M059J (cell line): ENCODE measurements at places on chromosomes 12 and 14. TPM values are rescaled to one million over a fixed set of nuclear protein-coding genes. Genes with fewer than 3 reads are reported as not detected.
A peak's percentile ranks its signal among the peaks of the same experiment; 100 is the strongest.

DNA sequence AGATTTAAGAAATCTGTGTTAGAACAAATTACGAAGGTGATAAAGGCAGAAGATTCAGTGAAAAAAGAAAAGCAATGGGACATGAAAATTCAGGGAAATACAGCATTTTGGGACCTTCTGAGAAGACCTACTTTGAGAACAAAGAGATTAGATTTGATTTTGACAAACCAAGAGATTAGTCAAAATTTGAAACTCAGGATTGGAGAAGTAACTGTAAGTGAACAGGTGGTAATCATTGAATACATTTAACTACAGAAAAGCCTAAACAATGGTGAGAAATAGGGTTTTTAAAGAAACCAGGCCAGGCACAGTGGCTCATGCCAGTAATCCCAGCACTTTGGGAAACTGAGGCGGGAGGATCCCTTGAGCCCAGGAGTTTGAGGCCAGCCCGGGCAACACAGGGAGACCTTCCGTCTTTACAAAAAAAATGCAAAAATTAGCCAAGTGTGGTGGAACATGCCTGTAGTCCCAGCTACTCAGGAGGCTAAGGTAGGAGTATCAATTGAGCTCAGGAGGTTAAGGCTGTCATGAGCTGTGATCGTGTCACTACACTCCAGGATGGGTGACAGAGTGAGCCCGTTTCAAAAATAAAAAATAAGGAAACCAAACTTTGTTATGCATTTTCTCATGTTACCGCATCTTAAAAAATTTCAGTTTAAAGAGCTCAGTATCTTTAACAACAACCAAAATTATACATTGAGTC lies 8.9 kb upstream of the SAV1 start:
- no peak for DNase-seq

DNA sequence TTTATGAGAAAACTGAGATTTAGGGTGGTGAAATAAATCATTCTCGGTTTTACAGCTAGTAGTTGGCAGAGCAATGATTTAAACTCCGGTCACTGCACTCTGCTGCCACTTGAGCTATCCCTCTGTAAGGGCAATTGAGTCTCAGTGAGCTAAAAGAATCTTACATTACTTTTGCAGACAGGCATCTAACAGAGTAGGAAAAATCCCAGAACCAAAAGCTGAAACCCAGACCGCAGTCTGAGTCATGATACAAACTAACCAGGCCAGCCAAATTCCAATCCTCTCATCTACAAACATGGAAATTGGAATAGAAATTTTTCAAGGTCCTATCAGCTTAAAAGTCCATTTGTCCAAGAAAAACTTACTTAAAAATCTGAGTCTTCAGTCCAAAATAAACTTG lies 73.7 kb downstream of the ANKS1B start:
- DNase-seq, result peak; percentile 96

Gene SCN8A
- 2.7 and 6.4 TPM in 2 replicates for total RNA-seq

- no peak for DNase-seq
Observed at GRCh38 chr12:32536000-32536345, 136.6 kb downstream of the FGD4 start.

- no peak for DNase-seq
Observed at GRCh38 chr14:86013641-86014040, 483.7 kb downstream of the FLRT2 start.

DNA sequence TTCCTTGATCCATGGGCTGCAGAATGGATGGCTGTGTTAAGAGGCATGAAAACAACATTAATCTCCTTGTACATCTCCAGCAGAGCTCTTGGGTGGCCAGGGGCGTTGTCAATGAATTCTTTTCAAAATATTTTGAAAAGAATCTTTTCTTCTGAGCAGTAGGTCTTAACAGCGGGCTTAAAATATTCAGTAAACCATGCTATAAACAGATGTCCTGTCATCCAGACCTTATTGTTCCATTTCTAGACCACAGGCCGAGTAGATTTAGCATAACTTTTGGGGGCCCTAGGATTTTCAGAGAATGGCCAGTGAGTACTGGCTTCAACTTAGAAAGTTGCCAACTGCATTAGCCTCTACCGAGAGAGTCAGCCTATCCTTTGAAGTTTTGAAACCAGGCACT lies 130.2 kb downstream of the RAD51B start:
- no peak for DNase-seq

DNA sequence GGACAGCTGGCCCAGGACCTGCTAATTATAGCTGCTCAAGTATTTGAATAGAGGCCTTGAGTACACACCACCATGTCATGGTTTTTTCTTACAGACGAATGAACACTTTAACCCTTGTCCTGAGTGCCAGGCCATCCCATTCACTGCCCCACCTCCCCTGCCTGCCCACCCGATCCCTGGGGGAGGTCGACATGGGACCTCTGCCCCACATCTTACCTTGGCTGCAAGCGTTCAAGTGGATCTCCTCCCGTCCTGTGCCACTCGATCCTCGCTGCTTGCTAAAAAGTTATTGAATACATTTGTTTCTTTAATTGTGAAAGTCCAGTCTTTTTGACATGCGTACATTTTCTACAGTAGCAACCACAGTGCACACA lies 10.3 kb downstream of the RTL1 start:
- DNase-seq, result no peak

DNA sequence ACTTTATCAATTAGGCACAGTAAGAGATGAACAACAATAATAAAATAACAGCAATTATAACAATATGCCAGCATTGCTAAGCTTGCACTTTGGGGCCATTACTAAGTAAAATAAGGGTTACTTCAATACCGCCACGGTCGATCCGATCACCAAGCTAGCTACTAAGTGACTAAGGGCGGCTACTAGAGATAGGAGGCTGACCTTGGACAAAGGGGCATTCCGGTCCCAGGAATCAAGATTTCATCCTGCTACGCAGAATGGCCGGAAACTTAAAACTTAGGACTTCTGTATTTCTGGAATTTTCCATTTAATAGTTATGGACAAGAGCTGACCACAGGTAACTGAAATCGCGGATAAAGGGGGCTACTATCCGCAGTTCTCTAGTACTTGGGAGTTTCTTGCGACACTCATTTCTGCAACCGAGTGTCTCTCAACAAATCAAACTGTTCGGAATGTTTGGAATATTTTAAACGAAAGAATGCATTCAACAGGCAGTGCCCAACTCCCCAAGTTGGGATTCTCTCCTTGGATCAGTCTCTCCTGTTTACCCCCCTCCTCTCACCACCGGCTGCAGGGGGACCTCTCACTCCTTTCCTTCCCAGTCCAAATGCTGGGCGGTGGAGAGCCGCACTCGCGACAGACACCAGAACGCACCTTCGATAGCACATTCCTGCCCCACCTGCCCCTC lies 650 bp downstream of the HEBP1 start:
- no peak for DNase-seq

DNA sequence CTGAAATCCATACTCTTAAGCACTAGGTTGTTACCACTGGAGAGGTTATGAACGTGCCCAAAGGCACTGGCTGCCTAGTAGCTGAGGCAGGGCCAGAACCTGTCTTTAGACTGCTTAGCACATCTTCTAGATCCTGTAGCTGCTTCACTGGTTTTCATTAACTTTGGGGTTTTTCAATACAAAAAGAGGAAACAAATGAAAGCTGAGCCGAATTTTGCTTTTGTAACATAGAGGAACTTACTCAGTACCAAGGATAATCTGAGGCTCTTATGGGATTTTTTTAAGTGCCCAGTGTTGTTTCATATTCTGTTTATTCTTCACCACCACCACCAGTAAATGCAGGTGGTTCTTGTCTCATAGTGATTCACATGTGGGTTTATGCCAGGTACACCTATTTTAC lies 396.1 kb downstream of the RAD51B start:
- no peak for DNase-seq

Gene PPP1R1A
- not detected in 2 replicates for total RNA-seq

Gene GNPTAB
- total RNA-seq, result 13.7 and 22.3 TPM in 2 replicates

- DNase-seq, result no peak
Observed at GRCh38 chr12:90999527-90999926, 5.2 kb downstream of the EPYC start.

Gene ANO2
- total RNA-seq, result 0.86 and 2.3 TPM in 2 replicates

DNA sequence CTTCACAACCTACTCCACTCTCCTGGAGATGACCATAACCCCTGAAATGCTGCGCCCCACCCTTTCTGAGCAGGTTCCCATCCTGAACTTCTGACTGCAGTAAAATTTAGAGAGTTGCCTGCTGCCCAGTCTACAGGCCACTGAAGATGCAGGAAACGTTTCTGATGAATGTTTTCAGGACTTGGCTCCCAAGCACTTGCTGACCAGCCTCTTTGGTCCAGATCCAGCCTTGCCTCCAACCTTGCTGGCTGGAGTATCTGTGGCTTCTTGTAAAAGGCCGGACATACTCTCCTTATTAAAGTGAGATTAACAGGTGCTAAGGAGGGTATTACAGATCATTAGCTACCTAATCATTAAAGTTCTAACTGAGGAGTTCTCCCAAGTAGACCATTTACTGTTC lies 70.3 kb upstream of the STXBP6 start:
- DNase-seq, result no peak

Gene LIN52
- total RNA-seq, result 14.7 and 21.0 TPM in 2 replicates

DNA sequence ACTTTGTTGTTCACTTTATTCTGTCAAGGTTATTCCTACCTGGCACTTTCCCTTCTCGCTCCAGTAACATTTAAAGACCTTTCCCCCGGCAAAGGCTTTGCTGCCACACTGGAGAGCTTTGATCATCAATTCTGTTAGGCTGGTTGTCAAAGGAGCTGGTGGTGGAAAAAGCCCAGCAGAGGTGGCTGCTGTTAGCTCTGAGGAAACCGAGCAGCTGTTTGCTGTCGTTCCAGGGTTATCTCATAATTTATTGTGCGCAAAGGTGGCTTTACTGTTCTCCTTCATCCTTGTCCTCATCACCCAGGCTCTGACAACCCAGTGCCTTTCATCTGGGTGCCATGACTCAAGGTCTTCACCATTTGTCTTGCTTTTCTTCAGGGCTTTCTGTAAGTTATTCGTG lies 38.2 kb upstream of the CRADD start:
- no peak for DNase-seq

DNA sequence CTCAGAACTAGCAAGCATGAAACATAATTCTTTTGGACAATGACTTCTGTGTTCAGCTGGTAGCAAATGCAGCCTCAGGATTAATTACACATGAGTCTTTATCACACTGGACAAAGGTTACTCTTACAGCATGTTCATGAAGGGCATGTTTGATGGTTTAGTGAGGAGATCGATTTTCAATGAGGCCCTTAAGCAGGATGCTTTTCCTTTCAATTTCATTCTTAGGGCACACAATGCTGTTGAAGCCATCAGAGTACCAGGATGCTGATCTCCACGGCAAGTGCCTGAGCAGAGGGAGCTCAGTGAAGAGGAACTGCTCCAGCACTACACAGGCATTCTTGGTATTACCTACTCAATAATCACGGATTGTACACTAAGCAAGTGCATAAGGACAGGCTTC lies 542.0 kb downstream of the SNAPC1 start:
- DNase-seq, result no peak
